ENCODE measurements at places on chromosomes 6 and 20.

GRCh38 chr6:103872233-103872632 is 987.5 kb downstream of the HACE1 start:
- no peak for DNase-seq

- no peak for DNase-seq
Observed at GRCh38 chr6:166872531-166873009, 83.8 kb downstream of the RNASET2 start.

DNA sequence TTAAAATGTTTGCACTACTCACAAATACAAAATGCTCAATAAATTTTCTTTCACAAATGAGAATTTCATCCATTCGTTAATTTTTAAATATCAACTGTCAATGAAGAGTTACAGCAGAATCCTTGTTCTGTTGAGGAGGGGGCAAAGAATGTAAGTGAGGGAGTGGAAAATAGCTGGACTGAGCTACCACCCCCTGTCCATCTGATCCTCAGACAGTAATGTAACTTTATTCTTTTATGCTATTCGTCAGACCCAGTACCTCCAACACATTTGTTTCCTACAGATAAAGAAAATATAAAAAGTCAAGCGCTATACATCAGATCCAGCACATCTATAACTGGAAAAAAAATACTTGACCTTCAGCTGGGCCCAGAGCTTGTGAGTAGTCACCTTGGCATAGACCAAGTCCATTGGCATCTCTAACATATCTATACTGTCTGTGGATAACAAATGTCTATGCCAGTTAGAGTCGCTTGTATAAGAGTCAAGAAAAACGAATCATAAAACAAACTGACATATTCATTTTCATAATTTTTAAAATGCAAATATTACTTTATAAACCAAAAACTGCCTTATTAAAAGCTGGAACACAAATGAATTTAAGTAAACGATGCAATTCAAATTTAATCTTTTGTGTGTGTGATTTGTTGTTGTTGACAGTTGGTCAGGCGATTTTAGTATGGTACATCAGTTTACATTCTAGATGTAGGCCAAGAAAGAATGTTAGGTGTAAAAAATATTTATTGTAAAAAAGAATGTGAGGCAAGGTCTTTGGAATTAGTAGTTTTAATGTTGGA is 57.2 kb upstream of the HFE start:
- DNase-seq, result no peak

- DNase-seq, result no peak
Observed at GRCh38 chr6:136749359-136749997, 42.8 kb downstream of the MAP3K5 start.

DNA sequence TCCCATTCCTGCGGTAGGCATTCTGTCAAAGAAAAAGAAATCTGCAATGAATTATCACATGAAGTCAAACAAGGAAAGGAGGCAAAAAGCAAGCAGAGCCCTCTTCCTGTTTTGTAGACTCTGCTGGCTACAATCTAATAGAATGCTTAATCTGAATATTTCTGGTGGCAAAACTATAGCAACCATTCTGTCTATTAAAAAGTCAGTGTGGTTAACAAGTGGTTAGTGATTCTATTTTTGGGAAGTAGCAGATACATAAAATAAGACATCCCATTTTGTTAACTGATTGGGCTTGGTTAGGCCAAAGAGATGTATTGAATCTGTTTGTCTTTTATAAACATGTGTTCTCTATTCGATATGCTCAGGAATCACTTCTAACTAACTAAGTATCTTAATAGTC is 442.3 kb downstream of the CDC5L start:
- DNase-seq, result no peak

DNA sequence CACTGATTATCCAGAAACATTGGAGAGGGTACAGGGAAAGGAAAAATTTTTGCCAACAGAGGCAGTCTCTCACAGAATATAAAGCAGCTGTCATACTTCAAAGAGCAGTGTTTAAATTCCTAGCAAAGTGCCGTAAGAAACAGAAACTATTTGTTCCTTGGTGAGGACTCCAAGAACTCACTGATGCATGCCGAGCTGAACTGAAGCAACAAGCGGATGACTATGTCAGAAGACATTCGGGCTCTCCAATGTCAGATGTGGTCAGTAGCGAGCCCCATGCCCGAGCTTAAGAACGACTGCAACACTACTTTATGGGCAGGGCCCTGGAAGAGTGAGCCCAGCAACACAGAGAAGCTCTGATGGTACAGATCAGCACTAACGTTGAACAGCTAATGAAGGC is 54.7 kb downstream of the OR2B6 start:
- no peak for DNase-seq
